ENCODE measurements at places on chromosomes 6 and 20. TPM values are rescaled to one million over a fixed set of nuclear protein-coding genes. Genes with fewer than 3 reads are reported as not detected.

GRCh38 chr6:17101422-17102257 is at the start of gene STMND1:
Gene STMND1 (plus strand): TSS chr6:17102050. CDS start chr6:17102258, 208 bp downstream.
- no peak for DNase-seq

DNA sequence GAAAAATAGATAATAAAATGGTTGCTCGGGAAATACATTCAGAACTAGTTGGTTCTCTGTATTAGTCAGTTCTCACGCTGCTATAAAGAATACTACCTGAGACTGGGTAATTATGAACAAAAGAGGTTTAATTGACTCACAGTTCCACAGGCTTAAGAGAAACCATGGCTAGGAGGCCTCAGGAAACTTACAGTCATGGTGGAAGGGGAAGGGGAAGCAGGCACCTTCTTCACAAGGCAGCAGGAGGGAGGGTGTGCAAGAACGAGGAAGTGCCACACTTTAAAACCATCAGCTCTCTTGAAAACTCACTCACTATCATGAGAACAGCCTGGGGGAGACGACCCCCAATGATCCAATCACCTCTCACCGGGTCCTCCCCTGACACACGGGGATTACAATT is 24.2 kb upstream of the SNX9 start:
- DNase-seq = no peak

DNA sequence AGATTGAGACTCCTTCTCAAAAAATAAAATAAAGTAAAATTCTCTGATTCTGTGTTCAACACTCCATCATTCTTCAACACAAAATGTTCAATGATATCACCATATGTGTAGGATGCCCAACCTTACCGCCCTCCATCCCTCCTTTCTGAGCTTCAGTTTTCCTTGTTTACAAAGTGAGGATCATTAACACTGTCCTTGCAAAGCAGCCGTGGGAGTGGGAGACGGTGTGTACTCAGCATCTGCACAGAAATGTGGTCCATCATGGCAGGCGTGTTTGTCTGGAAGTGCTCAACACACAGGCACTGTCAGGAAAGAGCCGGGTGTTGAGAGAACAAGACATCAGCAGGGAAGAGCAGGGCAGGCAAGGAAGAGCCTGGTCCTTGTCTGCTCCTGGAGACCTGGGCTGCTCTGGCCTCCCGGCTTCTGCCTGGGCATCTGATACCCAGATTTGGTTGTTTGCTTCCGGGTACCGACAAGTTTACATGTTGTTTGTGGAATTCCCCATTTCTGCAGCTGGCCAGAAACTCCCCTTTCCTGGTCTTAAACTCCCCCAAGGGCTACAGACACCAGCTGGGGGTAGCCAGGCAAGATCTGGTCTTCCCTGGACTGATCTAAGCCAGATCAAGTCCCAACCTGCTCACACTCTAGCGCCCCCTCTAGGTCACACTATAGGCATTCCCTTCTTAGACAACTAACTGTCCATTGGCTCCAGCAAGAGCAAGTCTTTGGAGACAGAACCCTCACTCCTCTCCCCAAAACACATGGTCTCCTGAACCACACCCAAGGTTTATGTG is 26.7 kb upstream of the TTPAL start:
- no peak for DNase-seq

DNA sequence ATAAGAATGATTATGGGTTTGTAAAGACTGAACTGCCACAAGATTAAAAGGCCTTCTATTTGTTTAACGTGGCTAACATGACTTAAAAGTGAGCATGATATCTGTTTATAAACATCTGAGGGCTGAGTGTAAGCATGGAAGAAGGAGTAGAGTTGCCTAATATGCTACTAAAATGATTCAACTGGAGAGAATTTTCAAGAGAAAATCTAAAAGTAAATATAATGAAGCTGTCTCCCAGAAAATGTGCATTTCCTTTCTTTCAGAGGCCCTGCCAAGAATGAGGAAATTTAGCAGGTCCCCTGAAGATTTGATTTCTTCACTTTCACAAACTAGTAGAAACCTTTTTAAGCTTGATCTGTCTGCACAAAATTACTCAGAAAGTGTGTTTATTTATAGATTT is 4.2 kb upstream of the EYA4 start:
- no peak for DNase-seq

DNA sequence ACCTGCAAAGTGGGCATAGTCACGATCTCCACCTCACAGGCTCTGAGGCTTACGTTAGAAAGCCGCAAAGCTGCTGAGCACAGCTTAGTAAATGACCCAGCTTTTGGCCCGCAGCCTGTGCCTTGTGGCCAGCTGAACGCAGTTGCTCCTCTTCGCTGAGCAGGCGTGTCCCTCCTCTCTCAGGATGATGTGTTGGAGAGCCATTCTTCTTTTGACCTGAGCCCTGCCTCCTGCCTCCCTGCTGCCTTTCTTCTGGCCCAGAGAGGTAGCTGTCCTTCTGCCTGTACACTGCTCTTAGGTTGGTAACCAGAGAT is 47.6 kb upstream of the MYL9 start:
- DNase-seq = no peak

GRCh38 chr6:10557913-10558312 is 36.8 kb downstream of the GCNT2 start:
- no peak for DNase-seq

Gene IRAK1BP1
- 2.5 TPM for total RNA-seq

Gene FAM83D
- total RNA-seq = 1.3 TPM

Gene ADTRP
- total RNA-seq = not detected

Gene ATF6B
- 44.3 TPM for total RNA-seq

Gene TRIM15
- not detected for total RNA-seq

Data from omental fat pad (tissue), 4 donors.